Hair follicular keratinocyte (primary cell): ENCODE measurements at places on chromosomes 6 and 20. TPM values are rescaled to one million over a fixed set of nuclear protein-coding genes. Genes with fewer than 3 reads are reported as not detected.

The ZNF391 gene
- 1.2 and 2.5 TPM in 2 replicates for total RNA-seq

The WFDC6 gene
- not detected in 2 replicates for total RNA-seq

The PSORS1C2 gene
- total RNA-seq = not detected in 2 replicates

The CNR1 gene
- not detected in 2 replicates for total RNA-seq

The HTR1E gene
- not detected in 2 replicates for total RNA-seq

The TPBG gene
- total RNA-seq = 104 and 201 TPM in 2 replicates

The ARMH2 gene
- total RNA-seq = not detected in 2 replicates

The MYLK2 gene
- total RNA-seq = not detected in 2 replicates

The RPS21 gene
- total RNA-seq = 2,528 and 3,406 TPM in 2 replicates

The LY6G6D gene
- not detected in 2 replicates for total RNA-seq

The EDN1 gene
- total RNA-seq = 3.4 and 5.5 TPM in 2 replicates

The PGC gene
- not detected in 2 replicates for total RNA-seq

The FGD2 gene
- 0.23 TPM in 1 of 2 replicates, not detected in the other for total RNA-seq

The CALHM6 gene
- 0.39 and 2.5 TPM in 2 replicates for total RNA-seq

The ZC2HC1B gene
- not detected in 2 replicates for total RNA-seq

The TGM3 gene
- not detected in 2 replicates for total RNA-seq

The BCAS1 gene
- not detected in 2 replicates for total RNA-seq

The MOG gene
- not detected in 2 replicates for total RNA-seq

The TNFRSF6B gene
- 619 and 1,142 TPM in 2 replicates for total RNA-seq

The LIME1 gene
- total RNA-seq = 7.3 and 8.9 TPM in 2 replicates

The TTK gene
- 25.9 and 28.8 TPM in 2 replicates for total RNA-seq

The MCHR2 gene
- total RNA-seq = not detected in 2 replicates

The TSPO2 gene
- total RNA-seq = not detected in 2 replicates

The LY6G6C gene
- total RNA-seq = 0.15 TPM in 1 of 2 replicates, not detected in the other

The DEFB124 gene
- total RNA-seq = not detected in 2 replicates

The RUNX2 gene
- 1.7 and 2.1 TPM in 2 replicates for total RNA-seq

The GATA5 gene
- not detected in 2 replicates for total RNA-seq

The FOXO3 gene
- 18.1 and 23.7 TPM in 2 replicates for total RNA-seq

The AVP gene
- total RNA-seq = not detected in 2 replicates

The ENPP5 gene
- 1.2 and 1.5 TPM in 2 replicates for total RNA-seq

The PCED1A gene
- total RNA-seq = 12.2 and 14.3 TPM in 2 replicates

The OLIG3 gene
- not detected in 2 replicates for total RNA-seq

The COL19A1 gene
- total RNA-seq = not detected in 2 replicates
